Activated CD4-positive, alpha-beta T cell treated with anti-CD3 and anti-CD28 coated beads, Interleukin-2, amount 50 U/mL, for 48 hours (primary cell): ENCODE measurements at places on chromosomes 3 and 15.

DNA sequence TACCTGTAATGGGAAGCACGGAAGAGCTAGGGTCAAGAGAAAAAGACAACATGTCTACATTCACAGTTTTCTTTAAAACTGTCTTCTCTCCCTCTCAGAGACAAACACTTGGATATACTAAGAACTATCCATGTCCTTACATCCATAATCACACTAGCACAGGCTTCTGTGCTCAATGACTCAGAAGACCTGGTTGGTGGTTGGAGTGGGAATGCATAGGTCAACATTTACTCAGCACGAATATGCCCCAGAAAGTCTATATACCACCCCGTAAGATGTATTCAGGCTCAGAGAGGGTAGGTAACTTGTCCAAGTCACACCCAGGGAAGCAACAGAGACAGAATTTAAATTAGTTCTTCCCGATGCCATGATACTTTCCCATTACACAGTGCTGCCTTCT is 891.1 kb downstream of the TUSC7 start:
- DNase-seq = no peak

DNA sequence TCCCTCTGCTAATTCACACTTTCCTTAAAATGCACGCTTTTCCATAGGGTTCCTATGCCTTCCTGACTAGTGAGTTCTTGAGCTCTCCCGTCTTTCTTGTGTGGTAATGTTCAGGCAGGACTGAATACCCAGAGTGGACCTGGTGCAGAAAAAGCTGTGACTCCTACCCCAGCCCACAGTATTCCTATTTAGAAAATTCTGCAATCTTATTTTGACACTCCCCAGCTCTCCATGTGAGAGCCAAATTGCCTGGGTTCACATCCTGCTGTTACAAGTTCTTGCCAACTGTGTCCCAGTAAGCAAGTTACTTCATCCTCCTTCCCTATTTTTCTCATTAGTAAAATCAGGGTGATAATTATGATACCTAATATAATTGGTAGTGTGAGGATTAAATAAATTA is 290.8 kb upstream of the SLCO3A1 start:
- no peak for DNase-seq

DNA sequence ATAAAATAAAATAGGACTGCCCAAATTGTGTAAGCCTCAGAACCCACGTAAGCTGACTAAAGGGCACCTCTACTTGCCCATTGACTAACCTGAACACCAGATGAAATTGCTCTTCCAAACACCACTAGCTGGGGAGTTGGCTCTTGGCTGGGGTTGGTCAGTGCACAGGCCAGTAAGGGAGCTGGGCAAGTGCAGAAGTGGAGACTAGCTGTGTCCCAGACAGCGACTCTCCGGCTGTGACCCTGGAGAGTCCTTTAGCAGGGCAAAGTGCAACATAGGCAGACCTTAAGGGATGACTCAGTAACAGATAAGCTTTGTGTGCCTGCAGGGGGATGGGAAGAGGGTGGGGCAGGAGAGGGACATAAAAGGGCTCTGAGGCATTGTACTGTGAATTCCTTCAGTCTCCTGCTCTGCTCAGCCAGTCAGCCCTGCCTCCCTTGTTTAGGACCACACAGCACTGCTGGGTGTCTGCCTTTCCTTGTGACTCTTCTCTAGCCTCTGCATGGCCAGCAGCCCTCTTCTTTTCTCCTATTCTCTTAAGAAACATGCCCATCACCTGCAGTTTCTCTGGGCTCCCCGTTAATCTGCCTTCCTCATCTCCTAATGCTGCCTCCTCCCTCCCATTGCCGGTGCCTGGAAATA is 13.2 kb downstream of the NR1I2 start:
- no peak for DNase-seq

GRCh38 chr3:32238453-32239306 is at the start of gene CMTM8:
TSS of gene CMTM8 (plus strand) at chr3:32238680. CDS start at chr3:32238973, 293 bp downstream.
- DNase-seq = peak; percentile 65

DNA sequence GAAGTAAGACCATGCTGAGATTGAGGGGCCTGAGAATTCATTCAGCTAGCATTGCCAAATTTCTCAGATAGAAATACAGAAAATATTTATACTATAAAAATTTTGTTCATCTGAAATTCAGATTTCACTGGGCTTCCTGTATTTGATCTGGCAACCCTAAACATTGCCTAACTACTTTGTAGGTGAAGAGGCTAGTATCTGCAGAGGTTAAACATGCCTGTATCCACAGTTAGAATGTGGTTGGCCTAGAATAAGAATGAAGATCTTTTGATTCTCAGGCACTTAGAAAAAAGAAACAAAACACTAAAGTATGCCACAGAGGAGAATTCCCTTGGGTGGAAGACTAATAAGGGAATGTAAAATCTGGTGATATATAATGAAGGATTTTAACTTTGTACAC is 189.0 kb downstream of the DIPK2A start:
- no peak for DNase-seq

- peak; percentile 4 for DNase-seq
These were observed 52.3 kb upstream of the BNIP2 start for GRCh38 chr15:59741274-59741906.
